Left lobe of liver (tissue), 2 donors: ENCODE measurements at places on chromosomes 6 and 20.

DNA sequence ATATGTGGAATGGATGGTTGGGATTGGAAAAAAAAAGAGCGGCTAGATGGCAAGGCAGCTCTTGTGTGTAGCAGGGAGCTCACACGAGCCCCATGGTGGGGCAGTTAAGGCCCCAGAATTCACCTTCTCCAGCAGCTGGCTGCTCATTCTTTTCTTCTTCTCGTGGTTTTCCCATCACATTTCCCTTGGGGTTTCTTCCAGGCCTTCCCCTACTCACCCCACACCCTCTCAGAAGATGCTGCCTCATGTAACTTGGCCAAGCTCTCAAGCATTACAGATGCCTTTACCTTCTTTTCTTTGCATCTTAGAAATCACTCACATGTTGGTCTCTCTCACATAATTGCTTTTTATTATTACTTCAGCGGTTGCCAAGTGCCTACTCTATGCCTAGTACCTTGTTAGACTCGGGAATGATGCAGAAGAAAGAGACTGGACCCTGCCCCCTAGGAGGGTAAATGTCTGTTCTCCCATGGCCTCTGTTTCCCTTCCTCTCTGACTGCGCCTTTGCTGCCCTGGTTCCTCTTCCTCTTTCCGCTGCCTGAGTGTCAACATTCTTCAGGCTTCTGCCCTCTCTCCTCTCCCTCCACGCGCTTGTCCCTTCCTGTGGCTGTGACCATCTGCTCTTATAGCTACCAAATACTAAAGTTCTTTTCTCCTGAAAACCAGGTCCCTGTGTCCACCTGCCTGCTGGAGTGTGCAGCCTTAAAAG lies 28.6 kb downstream of the PPARD start:
- DNase-seq = no peak

DNA sequence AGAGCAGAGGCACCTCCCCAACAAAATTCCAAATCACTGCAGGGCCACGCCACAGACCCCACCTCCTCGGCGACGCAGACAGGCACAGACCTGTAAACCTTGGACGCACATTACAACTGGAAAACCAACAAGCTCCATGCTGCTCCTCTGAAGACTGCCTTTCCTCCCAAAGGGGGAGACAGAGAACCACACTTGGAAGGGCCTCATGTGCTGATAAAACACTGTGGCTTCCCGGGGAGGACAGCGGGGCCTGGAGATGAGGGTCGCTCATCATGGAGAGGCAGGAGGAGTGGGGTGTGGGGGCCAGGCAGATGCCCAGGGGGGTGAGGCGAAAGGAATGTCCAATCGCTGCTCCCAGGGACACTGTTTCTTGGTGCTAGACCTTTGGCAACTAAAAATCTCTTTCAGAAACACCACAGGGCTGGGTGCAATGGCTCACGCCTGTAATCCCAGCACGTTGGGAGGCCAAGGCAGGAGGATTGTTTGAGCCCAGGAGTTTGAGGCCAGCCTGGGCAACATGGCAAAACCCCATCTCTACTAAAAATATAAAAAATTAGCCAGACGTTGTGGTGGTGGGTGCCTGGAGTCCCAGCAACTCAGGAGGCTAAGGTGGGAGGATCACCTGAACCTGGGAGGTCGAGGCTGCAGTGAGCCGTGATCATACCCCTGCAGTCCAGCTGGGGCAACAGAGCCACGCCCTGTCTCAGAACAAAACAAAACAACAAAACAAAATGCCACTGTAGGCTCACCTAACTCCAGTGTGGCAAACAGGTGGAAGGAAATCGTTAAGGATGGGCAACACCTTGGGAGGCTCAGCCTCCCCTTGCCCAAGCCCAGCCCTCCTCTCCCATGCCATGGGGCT lies 53.8 kb downstream of the ABHD12 start:
- DNase-seq = peak; percentile 56

- DNase-seq = no peak
Measured at GRCh38 chr6:12173661-12174060, 116.5 kb upstream of the EDN1 start.

- no peak for DNase-seq
Measured at GRCh38 chr20:59242714-59243626, 57.4 kb upstream of the EDN3 start.

DNA sequence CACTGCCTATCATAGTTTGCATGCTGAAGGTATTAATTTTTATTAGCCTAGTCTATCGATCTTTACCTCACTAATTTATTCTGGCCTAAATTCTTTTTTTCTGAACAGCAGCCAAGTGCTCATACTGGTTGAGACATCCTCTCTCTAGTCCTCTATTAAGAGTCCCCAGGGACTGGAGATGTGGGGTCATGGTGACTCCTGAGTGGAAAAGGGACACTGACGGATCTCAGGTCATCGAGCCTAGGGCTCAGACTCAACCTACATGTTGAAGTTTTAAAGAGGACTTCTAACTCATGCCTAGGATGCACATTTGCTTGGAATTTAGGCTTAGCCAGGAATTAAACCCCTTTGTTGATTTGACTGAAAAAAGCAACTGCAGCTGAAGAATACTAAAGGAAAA lies 378.1 kb downstream of the BTBD9 start:
- DNase-seq = no peak

DNA sequence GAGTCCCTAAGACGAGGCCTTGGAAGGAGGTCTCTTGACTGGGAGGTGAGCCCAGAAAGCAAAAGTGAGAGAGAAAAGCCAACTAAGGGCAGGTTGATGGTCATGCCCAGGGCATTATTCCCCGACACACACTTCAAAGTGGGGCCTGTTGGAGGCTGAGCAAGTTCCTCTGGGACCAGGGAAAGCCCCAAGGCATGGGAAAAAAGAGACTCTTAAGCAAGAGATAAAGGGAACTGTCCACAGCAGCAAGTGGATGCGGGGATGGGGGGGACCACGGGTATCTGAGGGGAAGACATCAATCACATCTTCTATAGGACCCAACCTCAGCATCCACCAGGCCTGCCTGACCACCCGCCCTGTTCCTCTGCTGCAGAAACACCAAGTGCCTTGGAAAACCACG lies 119.9 kb upstream of the MAFB start:
- no peak for DNase-seq

GRCh38 chr6:106890447-106890846 lies 84.1 kb downstream of the CD24 start:
- DNase-seq = no peak

DNA sequence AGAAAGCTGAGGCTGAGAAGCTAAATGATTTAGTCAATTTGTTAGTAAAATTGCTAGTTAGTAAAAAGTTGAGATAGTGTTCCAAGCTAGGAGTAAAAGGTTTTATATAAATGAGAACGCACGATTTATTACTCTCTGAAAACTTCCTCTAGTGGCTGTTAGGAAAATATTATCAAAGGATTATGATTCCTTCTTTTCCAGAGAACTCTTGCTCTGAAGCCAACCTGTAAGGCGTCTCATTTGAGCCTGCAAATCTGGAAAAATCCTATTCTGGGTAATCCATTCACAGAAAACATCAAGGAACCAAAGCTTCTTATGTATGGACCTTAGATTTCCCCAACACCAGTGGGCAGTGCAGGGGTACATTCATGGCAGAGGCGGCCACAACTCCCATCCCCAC lies 252.7 kb downstream of the SOD2 start:
- DNase-seq = no peak

DNA sequence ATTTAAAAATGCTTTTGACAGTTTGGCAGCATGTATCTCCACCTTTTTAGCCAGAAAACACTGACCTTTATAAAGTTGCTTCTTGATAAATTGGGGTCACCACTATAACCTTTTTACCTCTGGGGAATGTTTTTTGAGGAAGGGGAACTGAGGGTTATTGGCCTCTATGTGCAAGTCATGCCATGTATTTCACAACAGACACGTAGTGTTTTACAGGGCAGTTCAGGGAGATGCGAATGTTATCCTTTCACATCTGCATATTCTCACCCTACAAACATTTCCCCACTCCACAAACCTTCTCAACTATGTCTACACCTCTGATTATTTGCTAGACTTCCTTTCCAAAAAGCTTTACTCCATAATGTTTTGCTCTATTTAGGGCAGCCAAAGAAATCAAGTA lies 17.0 kb upstream of the SLA2 start:
- no peak for DNase-seq

- no peak for DNase-seq
Measured at GRCh38 chr6:112475083-112475482, 128.0 kb downstream of the RFPL4B start.

DNA sequence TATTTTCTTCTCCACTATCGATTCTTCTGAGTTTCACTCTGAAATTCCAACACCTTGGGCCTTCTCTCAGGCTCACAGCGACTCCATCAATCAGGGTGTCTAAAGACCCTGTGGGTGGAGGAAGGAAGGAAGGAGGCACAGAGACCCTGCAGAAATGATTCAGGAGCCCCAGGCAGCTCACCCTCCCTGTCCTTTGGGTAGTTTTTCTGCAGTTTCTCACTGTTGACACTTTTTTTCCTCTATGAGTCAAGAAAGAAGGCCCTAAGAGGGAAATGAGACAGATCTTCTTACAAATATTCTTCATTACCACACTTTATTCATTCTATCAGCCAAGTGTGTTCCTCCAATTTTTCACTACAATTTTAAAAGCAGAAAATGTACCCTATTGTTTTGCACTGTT lies 34.2 kb upstream of the TBXT start:
- no peak for DNase-seq

DNA sequence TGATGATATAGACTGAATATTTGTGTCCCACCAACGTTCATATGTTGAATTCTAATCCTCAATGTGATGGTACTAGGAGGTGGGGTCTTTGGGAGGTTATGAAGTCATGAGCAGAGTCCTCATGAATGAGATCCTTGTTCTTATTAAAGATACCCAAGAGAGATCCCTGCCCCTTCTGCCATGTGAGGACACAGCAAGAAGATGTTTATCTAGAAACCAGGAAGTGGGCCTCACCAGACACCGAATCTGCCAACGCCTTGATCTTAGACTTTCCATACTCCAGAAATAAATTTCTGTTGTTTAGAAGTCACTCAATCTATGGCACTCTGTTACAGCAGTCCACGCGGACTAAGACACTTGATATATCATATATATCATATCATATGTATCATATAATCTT lies 67.7 kb upstream of the GCM1 start:
- DNase-seq = no peak

DNA sequence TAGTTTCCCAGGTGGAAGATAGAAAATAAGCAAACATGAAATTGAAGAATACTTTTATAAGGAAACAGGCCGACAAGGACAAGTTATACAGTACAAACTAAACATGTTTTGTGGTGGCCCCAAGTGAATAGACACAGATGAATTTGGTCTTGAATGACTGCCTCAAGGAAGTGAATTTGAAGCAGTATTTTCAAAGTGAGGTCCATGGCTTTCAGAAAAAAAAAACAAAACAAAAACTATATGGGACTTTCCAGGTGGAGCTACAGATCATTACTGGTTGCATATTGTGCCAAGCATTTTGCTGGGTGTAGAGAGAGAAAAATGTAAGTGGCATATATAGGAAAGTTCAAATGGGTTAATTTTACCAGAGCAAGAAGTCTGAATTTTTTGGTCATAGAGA lies 68.8 kb downstream of the CYB5R4 start:
- DNase-seq = no peak

DNA sequence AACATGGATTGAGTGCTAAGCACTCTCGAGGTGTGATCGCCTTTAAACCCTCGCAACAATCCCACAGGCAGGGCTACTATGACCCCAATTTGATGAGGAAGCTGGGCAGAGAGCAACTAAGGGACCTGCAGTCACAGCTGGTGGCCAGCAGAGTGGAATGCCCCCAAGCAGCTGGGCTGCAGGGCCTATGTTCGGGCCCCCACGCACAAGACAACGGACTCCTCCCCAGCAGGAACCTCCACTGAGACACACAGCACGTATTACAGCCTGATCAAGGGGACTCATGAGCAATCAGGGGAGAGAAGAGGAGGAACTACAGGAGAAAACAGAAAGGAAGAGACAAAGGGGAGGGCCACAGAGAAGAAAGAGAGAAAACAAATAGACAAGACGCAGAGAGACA lies 21.7 kb downstream of the CST7 start:
- DNase-seq = peak; percentile 35

GRCh38 chr6:142561511-142562265 lies 259.9 kb downstream of the ADGRG6 start:
- DNase-seq = no peak

- DNase-seq = no peak
Measured at GRCh38 chr6:34145161-34146020, 496 bp downstream of the GRM4 start.

- no peak for DNase-seq
Measured at GRCh38 chr20:54539521-54540046, 64.2 kb downstream of the DOK5 start.

- no peak for DNase-seq
Measured at GRCh38 chr6:43707269-43707668, 19.7 kb upstream of the MRPS18A start.

DNA sequence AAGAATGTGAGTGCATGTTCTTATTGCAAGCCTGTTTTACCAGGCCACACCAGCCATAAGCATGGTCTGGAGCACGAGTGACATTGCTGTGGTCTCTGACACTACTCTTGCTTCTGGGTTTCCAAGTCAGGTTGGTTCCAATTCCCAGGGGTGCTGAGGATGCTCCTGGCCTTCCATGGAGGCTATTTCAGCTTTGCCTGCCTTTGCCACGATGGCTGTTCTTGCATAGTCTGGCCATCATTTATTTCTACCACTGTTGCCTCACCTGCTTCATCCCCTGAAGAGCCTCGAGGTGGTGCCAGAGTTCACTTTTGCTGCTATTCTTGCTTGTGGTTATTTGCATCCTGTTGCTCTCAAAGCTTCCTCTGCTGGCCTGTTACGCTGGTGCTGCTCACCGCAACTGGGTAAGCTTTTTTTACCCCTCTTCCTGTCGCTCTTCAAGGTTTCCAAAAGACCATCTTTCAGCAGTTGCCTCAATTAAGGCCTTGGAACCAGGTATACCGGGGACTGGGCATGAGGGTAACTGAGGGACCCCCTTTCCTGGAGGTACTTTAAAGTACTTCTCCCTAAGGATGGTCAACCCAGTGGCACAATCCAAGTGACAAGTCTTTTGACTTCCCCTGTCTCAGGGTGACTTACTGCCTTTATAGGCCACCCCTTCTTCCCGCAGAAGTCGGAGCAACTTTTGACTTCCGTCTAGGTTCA lies 64.5 kb downstream of the AKAP7 start:
- DNase-seq = no peak

- no peak for DNase-seq
Measured at GRCh38 chr20:13294522-13294921, 73.4 kb downstream of the ISM1 start.
